Stimulated activated CD8-positive, alpha-beta memory T cell treated with anti-CD3 and anti-CD28 coated beads, Interleukin-7, amount 100 ng/mL, for 1 hour (primary cell): ENCODE measurements at places on chromosomes 5 and 9.

GRCh38 chr9:124392871-124393460 lies 22.3 kb downstream of the PSMB7 start:
- no peak for DNase-seq

- DNase-seq = no peak
Observed at GRCh38 chr5:126814721-126815404, 37.9 kb downstream of the LMNB1 start.

- no peak for DNase-seq
Observed at GRCh38 chr5:149464796-149465489, 85.9 kb upstream of the IL17B start.

DNA sequence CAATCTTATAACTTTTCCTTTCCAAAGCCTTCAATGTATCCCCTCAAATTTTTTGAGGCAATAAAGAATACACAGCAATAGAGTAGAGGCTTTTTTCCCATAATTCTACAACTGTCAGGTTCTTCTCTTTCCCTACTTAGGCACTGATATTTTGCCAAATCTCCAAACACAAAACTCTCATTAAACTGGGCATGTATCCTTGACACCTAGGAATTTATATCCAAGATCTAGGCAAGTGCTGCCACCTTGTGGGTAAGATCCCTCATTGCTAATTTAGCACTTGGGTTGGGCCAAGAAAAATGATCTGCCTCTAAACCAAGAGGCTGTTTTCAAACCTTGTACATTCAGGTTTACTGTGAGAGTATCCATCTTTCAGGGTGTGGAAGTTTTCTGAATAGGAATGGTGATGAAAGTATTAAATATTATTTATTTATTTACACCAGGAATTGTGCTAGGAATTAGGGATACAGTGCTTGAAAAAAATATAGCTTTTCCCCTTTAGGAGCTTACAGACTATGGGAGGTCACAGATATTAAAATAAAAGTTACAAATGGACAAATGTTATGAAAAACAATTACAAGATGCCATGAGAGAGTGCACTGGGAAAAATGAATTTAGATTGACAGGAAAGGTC lies 17.6 kb downstream of the TSTD2 start:
- no peak for DNase-seq

DNA sequence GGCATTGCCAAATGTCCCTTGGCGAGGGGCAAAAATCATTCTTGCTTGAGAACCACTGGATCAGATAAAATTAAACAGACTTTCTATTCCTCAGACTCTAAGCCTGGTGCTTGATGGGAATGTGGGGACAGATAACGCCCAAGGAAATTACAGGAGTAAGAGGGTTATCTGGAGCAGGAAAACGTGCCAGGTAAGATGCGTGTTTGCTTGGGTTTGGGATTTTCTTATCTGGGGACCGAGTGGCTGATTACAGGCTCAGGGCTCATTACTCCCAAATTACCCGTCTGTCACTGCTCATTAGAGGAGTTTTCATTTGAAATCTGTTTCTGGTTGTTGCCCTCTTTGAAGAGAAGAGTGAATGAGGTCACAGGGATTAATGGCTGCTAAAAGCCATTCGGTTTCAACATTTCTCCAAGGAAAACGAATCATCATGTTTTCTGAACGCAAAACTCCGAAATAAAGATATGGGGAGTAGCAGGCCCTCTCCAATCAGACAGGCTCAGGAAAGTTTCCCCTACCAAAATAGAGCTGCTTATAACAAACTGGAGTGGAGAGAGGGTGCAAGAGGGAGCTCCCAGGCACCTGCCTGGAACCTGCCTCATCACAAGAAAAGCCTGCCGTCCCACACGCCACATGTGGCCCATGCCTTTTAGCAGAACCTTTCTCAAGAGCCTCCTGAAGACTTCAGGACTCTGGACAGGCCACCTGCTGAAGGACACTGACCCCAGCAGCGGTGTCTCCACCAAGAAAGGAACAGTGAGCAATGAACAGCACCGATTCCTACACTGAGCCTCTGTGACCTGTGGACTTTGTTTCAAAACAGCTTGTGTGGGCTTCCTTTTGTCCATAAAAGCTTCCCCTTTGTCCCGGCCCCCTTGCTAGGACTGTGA lies 136.4 kb downstream of the ICE1 start:
- no peak for DNase-seq

GRCh38 chr9:75452512-75452911 lies 364.2 kb downstream of the OSTF1 start:
- no peak for DNase-seq

DNA sequence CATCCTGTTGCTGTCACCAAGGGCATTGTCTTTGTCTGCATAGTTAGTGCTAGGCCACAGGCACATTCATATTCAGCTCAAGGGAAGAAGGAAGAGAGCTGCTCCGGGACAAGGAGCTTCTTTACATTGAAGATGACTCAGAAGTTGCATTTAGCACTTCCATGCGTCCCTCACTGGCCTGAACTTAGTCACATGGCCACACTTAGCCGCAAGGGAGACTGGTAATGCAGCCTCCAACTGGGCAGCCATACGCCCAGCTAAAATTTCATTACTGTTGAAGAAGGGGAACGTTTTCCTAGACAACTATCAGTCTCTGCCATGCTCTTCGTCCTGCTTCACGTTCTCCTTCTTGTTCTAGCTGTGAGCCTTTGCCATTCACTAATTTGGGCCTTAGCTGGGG lies 20.0 kb downstream of the ACTL7B start:
- DNase-seq = no peak

DNA sequence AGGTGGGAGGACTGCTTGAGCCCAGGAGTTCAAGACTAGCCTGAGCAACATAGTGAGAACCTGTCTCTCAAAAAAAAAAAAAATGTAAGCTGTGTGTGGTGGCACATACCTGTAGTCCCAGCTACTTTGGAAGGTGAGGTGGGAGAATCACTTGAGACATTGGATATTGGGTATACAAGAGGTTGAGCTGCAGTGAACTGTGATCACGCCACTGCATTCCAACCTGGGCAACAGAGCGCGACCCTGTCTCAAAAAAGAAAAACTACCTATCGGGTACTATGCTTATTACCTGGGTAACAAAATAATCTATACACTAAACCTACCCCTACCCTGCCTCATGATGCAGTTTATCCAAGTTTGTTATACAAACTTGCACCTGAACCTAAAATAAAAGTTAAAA lies 64.9 kb downstream of the AOPEP start:
- DNase-seq = no peak

DNA sequence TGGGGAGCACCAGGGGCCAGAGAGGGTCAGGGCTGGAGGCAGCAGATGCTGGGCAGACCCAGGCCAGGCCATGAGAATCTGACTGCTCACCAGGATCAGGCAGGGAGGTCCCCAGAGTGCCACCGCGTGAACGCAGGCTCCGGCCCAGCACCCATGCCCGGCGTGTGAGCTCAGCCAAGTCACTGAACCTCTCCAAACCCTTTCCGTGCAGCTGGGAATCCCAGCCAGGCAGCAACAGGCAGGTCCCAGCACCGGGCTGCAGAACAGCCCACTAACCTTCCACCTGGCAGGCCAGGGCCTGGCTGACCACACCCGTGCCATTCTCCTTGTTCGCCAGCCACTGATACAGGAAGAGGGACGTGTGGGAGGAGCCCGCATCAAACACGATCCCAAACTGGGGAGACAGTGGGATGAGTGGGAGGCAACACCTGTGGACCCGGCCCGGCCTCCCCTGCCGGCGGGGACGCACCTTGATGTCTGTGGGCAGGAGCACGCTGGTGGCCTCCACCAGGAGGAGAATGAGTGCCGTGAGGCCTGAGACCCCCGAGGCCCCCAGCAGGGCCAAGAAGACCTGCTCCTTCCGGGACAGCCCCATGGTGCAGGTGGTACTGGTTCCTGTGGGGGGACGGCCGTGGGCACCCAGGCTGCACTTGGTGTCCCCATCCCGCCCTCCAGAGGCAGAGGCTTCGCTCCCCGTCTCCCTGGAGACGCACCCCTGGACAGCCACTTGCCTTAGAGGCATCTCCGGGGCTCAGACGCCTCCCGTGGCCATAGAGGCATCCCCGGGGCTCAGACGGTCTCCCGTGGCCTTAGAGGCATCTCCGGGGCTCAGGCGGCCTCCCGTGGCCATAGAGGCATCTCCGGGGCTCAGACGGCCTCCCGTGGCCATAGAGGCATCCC lies 3.2 kb downstream of the ENTPD8 start:
- DNase-seq = no peak

- no peak for DNase-seq
Observed at GRCh38 chr9:134130503-134131375, 5.1 kb upstream of the WDR5 start.

DNA sequence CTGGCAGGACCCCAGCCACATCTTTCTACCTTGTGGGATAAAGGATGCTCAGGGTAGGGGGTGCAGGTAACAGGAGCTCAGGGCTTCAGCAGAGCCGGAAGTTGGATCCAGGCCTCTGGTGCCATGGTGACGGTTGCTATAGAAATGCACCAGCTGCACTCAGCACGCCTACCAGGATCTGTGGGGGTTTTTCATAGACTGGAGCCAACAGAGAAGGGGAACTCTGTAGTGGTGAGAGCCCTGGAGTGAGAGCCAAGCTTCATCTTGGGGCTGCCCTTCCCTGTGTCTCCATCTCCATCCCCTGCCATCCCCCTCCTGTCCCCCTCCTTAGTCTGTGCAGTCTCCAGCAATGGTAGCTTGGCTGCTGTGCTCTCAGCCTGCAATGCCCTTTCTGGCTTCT lies 27.5 kb upstream of the BOD1 start:
- DNase-seq = no peak

DNA sequence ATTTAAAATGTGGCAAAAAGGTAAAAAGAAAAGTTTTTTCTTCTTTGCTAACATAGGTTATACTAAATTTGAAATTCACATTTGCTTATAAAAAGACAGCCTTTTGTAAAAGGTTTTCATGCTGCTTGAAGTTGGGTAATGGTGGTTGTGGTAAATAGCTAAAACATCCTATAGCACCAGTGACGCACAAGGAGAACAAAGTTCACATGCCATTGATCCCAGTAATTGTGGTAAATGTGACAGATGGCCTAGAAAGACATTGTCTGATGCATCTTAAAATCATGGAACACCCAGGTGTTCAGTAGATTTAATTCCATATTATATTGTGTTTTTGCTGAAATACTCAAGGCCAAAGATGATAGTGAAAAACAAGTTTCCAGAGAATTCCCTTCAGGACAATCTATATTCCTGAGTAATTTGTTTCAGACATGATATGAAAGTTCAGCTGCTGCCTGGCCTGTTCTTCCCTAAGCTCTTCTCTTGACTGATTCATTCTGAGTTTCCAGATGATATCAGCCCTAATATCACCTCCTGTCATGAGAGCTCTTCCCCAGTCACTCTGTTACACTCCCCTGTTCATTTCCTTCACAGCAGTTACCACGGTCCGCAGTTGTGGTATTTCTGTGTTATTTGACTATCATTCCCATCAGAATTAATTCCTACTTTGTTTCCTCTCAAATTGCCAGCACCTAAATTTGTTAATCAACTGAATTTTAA lies 4.6 kb upstream of the FBXL17 start:
- no peak for DNase-seq
